CD4-positive, alpha-beta T cell treated with Interleukin-17A for 1 hour (primary cell): ENCODE measurements at places on chromosomes 2 and 18.

- DNase-seq: no peak
These were observed 279.8 kb downstream of the C1D start for GRCh38 chr2:67783026-67783425.

GRCh38 chr18:60693426-60693825, 320.9 kb upstream of the MC4R start:
- no peak for DNase-seq

DNA sequence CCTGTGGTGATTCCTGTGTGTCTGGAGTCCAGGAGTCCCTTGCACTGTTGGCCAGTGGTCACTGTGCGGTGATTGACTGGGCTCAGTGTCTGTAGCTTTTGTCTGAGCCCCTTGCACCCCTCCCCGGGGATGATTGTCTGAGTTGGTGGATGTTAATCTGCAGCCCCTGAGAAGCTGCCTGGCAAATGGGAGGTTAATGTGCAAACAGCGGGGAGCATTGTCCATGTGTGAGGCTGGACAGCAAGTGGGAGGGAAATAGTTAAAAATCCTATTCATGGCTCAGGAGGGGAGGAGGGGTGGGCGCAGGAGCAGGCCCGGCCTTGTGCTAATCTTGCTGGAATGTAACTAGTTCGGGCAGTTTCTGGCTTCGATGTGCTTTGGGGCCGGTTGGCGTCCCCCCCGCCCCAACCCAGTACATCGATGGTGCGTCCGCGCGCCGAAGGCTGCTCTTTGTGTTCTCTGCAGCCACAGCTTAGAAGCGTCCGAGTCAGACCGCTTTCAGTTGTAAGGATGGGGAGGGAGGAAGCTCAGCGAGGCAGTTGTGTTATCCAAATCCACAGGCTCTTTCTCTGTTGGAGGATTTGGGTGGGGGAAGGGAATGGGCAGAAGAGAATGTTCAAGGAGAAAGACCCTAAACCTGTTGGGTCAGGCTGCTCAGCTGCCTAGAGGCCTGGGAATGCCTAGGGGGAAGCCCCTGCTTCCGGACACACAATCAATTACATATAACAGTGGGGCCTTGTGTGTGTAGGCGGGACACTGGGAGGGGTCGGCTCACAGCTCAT, 71.8 kb downstream of the TGOLN2 start:
- no peak for DNase-seq

DNA sequence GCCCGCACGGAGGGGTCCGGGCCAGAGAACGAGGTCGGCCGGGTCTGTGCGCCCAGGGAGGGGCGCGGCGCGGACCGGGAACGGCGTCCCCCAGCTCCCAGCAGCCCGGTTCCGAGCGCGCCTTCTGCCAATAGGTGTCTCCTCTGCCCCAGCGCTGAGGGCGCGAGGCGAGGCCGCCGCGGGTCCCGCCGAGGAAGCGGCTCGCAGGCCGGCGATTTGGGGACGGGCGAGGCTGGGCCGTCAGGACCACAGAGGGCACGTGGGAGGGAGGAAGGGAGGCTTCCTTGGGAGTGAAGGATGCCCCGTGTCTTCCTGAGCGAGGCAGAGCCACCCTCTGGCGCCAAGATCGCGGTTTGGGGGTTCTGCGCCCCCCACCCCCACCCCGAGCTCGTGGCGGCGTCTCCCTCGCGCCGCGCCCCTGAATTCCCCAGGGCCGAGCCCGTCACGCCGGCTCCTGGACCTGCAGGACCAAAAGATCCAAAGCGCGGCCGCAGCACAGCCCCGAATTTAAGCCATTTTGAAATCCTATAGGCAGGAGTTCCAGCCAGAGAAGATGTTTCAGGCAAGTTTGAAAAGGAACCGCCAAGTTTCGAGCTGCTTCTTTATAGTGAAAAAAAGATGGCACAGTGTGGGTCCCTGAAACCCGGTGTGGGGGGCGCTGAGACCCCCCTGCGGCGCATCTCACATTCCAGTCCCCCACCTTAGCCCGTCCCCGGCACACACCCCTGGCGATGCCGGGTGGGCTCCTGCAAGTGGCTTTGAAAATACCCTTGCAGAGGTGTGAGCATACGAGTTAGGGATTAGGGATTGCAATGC, 909 bp downstream of the NFATC1 start:
- DNase-seq: no peak

DNA sequence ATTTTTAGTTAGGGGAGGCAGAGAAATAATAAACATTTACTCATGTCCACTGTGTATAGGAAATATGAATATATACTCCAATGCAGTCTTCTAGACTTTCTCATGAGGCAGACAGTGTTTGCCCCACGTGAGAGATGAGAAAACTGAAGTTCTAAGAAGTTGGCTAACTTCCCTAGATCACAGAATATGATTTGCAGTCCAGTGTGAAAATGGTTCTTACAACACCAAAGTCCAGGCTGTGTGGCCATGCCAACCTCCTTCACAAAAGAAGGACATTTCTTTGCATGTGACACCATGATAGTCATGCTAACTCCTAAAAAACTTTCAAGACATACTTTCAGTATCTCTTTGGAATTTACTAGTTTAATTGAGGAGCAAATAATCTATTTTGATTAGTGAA, 143.7 kb downstream of the IRS1 start:
- DNase-seq: no peak

- DNase-seq: no peak
These were observed 172.4 kb upstream of the SPOPL start for GRCh38 chr2:138329162-138329561.

DNA sequence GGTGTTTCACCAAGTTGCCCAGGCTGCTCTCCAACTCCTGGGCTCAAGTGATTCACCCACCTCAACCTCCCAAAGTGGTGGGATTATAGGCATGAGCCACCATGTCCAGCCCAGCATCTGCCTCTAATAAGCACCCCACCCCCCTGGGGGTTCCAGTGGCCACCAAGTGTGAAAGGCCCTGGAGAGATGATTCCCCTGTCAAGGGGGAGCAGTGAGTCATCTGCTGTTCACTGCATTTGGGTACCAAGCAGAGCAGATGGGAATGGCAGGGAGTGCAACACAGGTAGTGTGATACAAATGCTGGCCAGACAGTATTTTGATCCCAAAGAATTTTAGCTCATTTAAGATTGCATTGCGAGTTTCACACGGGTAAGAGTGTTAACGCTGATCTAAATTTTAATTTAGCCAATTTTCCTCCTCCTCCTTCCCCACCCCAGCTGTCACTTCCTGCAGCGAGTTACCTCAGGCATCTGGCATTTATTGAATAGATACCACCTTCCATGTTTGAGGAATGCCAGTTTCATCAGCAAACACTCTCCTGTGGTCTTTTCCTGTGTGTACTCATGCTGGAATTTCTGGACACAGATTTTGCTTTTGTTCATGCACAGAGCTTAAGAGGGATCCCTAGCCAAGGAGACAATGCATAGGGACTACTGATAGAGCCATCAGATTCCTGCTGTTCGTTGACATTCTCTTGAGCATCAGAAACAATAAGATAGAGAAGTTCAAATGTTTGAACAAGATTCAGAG, 32.4 kb upstream of the NCK2 start:
- no peak for DNase-seq

DNA sequence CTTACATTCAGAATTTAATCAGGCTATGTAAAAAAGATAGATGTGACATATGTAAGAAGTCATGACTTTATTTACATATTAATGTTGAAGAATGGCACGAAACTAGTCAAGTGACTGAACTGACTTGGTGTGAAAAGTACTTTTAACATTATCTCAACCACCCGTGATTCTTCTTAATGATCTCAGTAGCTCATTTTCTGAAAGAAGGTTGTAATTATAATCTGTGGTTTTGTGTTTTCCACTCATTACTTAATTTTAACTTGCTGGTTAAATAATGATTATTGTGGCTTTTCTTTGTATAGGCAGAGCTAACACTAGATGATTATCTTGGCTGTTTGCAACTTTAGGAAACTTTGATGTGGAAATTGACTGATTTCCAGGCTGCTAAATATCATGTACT, 18.5 kb downstream of the KCNJ13 start:
- peak; percentile 10 for DNase-seq

DNA sequence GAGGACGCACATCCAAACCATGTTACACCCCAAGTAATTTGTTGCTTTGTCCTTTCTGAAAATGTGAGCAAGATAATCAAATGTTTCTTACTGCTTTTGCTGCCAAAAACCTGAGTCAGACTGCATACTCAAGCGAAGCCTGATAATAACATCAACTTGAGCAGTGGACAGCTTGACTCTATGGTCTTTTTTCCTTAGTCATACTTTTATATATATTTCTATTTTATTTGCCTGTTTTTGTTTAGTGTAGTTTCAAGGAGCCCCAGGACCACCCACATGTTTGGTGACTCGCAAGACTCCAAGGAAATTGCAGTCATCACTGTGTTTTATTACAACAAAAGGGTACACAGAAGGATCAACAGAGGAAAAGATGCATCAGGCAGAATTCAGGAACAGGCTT, 688.4 kb upstream of the PIK3C3 start:
- DNase-seq: no peak

- DNase-seq: no peak
These were observed 72.7 kb upstream of the LYPD6B start for GRCh38 chr2:148965623-148966437.

DNA sequence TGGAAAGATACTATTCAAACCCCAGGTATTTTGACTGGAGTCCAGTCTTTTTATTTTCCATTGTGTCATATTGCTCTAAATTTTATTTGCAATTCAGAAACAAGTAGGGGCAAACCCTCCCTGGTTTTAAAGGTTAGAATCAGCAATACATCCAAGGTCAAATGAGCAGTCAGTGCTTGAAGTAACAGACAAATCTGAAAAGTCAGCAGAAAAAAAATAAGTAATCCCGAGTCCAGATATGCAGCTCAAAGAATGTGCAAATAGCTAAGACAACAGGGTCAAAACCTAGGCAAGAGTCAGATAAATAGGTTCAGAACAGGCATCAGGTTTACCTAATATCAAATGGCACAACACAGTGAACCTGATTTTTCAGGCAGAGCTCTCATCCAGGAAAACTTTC, 367.0 kb downstream of the STK39 start:
- DNase-seq: no peak

DNA sequence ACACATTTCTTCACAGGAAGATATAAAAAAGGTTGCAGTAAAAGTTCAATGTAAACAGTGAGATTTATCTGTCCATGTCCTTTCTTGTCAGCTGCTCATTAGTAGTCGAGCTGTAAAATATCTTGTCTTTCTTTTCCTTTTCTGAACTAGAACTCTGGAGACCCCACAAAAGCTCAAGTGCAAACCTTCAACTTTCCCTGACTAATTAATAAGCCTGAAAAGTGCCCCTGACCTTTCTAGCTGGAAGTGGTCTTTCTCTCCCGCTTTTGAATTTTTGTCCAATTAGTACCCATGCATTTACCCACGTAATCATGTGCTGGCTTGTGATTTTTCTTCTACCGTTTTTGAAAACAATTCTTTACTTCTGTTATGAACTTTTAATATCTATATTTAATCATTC, 63.6 kb upstream of the EHBP1 start:
- DNase-seq: no peak

DNA sequence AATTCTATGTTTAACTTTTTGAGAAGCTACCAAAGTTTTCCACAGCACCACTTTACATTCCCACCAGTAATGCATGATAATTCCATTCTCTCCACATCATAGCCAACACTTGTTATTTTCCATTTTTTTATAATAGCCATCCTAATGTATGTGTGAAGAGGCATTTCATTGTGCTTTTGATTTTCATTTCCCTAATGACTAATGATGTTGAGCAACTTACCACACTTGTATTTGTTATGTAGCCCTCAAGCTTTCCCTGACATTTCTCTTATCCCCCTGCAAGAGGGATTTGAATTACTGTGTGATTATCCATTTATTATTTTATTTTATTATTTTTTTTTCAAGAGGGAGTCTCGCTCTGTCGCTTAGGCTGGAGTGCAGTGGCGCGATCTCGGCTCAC, 23.6 kb upstream of the SOS1 start:
- no peak for DNase-seq

GRCh38 chr2:146323564-146323963, 1521.3 kb upstream of the ACVR2A start:
- DNase-seq: no peak

GRCh38 chr2:157777427-157777826, 98.7 kb downstream of the ACVR1 start:
- peak; percentile 56 for DNase-seq

- no peak for DNase-seq
These were observed 36.9 kb upstream of the RAB31 start for GRCh38 chr18:9671214-9671613.

- DNase-seq: no peak
These were observed 811 bp downstream of the ADD2 start for GRCh38 chr2:70767079-70767698.

GRCh38 chr2:206642075-206643025, at the start of gene FAM237A:
Gene FAM237A, plus strand, starts transcription at chr2:206642487. Its CDS starts 1,750 bp downstream, at chr2:206644237.
- no peak for DNase-seq

DNA sequence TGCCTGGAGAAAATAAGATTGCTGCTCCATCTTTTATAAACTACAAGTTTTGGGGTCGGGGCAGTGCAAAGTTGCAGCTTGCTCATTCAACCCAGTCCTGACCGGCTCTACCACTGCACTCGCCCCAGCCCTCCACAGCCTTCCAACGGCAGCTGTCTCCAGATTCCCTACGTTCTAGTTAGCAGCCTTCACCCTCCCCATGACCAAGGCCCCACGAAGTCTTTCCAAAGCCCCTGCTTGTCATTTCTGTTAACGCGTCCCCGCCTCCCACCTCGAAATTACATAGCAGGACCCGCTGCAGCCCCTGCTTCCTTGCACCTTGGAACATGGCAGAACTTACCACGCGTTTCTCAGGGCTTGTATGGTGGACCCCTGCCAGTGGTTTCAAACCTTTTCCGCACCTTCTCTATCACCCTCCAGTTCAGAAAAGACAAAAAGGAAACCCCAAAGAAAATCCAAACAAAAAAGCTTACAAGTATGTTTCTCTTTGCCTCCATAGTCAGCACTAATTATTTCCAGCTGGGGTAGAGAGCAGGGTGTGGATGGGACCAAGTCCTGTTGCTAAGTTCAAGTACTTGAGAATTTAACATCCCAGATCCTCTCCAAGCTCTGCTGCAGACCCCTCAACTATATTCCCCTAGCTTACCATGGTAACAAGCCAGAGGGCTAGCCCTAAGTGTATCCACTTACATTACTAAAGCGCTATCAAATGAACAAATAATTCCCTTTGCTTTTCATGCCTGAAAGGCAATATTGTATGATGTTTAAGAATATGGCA, 161.5 kb downstream of the TGIF1 start:
- DNase-seq: no peak

DNA sequence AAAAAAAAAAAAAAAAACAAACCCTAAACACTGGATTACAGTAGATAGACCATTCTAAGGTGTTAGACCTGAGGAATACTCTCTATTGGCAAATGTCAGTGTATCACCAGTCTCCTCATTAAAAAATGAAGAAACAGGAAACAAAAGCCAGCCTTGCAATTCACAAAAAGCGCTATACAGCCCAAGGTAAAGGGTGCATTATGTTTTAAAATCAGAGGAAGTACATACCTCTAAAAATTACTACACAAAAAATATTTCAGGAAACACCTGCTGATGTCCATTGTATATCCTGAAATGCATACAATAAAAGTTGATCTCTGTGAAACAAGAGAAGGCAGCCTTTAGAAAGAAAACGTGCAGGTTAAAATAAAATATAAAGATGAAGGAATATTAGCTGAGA, 54.9 kb upstream of the TSPYL6 start:
- DNase-seq: no peak

- no peak for DNase-seq
These were observed 193.0 kb upstream of the RGPD4 start for GRCh38 chr2:107633580-107634147.
